ENCODE measurements at places on chromosomes 16 and 17.

GRCh38 chr17:16968786-16969185 is 3.1 kb downstream of the TNFRSF13B start:
- DNase-seq = no peak

GRCh38 chr17:39650121-39650579 is 13.2 kb downstream of the STARD3 start:
- DNase-seq = no peak

DNA sequence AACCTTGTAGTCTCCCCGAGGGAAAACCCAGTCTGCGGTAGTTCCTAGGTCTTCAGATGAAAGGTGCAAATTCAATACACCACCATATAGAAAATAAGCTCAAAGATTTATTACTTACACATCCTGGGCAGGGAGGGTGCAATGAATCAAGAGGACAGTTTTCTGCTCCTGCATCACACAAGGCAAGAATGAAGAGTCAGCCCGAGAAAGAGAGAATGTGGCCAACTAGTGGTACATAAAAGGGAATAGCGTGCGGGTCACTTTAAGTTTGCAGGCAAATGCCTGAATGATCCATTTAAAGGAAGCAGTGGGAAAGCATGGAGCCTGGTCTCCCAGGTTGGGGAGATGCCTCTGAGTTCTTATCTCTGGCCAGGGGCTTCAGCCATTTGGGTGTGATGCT is 403.4 kb downstream of the GRIN2A start:
- DNase-seq = no peak

DNA sequence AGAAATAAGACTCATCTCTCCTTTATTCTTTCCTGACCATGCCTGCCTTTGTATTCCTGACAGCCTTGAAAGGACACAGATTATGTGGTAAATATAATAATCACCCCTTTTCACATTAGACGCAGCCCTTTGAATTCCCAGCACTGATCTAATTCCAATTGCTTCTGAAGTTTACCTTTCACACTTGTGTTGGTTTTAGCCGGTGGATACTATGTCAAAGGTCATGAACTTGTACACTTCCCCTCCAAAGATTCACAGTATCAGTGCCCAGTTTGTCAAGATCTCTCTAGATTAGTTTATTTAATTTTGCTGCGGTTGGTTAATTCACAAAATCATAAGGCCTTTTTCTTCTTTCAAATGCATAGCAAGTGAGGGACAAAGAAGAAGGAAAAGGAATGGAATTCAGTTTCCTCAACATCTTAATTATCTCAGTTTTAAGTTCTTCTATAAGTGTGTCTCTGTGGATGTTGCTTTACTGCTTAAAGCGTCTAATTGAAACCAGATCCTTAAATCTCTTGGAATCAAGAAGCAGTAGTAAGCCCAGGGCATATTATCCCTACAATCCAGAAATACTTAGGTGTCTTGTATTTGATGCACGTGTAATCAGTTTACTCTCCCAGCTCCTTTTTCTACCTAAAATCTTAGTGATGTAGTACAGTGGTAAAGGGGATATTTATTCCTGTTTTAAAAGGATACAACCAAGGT is 174.3 kb upstream of the TBX2 start:
- no peak for DNase-seq

DNA sequence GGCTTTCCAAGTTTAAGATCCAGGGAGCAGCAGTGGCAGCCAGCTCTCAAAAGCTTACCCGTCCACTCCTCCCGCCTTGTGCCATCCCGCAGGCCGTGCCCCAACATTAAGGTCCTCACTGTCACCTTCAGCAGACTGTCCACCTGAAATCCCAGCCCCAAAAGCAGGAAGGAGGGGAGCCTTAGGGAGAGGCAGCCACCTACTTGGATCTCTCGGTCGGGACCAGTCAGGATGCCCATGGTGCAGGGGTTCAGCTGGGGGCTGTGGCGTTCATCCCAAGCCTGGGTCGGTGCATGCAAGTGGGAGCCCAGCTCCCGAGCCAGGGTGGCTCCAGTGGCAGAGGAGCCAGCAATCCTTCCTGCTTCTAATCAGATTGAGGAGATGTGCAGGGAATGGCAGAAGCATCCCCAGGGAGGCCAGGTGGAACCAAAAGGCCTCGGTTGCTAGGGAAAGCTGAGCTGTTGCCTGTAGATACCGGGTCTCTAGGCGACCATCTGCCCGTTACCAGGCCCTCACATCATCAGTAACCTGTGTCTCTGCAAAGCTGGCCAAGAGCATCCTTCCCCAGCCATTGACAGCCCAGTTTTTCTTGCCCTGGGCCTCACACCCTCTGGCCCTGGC is 24.6 kb downstream of the CNGB1 start:
- no peak for DNase-seq

DNA sequence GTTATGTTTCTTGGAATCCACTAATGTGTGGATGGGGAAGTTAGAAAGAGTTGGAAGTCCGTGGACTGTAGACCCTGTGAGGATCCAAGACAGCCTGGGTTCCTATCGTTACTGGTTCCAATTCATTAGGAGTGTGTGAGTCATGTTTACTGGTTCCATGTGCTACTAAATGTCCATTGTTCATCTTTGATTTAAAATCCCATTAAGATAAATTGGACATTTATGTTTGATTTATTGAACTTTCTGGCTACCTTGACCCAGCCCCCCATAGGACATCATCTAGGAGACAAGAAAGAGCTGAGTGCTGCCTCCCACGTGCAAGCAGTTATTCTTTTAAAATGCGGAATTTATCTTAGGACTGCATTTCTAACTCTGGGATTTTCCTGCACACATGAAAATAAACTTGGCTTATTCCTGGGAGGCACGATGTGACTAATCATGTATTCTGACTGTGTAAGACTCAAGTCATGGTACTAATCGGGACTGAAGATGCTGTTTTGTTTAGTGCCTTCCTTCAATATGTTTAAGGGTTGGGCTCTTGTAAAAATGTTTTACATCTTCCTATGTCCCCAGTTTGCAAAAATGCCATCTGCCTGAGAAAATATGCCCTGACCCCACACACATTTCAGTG is 53.4 kb downstream of the RGS9 start:
- DNase-seq = no peak

DNA sequence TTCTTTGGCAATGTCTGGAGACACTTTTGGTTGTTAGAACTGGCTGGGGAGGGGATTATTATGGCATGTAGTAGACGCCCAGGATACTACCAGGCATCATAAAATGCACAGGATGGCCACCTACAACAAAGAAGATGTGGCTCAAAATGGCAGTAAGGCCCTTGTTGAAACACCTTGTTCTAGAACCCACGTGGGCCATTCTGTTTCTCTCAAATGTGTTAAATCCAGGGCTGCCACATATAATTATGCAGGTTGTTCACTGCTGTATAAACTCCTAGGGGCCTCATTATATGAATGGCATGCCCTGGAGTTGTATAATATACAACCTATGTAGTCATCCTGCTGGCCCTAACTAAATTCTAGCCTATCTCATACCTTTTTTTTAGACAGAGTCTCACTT is 123.5 kb upstream of the HAS3 start:
- DNase-seq = no peak

GRCh38 chr16:85424260-85425073 is 188.7 kb upstream of the GSE1 start:
- no peak for DNase-seq

- DNase-seq = peak; percentile 48
Observed at GRCh38 chr16:67430504-67430976, 381 bp upstream of the HSD11B2 start.

GRCh38 chr16:86707581-86707980 is 129.2 kb downstream of the FOXL1 start:
- no peak for DNase-seq

GRCh38 chr17:49610883-49611584 is 35.4 kb downstream of the NXPH3 start:
- DNase-seq = no peak

- peak; percentile 75 for DNase-seq
Observed at GRCh38 chr17:58329810-58330537, 1.4 kb upstream of the TSPOAP1 start.

DNA sequence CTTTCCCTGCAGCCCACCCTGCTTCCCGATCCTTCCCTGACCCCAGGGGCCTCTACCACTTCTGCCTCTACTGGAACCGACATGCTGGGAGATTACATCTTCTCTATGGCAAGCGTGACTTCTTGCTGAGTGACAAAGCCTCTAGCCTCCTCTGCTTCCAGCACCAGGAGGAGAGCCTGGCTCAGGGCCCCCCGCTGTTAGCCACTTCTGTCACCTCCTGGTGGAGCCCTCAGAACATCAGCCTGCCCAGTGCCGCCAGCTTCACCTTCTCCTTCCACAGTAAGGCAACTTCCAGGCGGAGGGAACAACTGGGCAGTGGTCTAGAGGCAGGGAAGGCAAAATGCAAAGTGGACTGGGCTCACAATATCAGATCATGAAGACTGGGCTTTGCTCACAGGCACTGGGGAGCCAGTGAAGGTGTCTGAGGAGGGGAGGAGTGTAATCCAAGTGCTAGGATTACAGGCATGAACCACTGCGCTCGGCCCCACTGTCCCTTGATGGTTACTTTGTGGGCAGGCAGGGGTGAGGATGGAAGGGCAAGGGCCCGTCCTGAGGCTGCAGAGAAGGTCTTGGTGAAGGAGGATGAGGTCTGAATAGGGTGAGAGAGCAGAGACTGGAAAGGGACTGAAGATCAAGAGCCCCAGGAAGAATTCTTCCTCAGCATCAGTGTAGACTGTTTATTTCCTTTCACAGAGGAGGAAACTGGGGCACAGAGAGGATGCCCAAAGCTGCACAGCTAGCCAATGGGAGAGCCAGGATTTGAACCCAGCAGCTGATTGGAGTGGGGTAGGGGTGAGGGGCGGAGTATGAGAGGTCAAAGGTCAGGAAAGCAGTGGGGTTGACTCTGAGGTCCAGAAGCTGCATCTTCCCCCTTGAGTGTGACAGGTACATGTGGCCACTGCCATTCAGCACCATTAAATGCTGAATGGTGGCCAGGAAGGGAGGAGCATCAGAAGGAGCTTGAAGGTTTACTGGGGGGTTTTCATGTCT is 16.5 kb upstream of the ADGRG3 start:
- DNase-seq = no peak

DNA sequence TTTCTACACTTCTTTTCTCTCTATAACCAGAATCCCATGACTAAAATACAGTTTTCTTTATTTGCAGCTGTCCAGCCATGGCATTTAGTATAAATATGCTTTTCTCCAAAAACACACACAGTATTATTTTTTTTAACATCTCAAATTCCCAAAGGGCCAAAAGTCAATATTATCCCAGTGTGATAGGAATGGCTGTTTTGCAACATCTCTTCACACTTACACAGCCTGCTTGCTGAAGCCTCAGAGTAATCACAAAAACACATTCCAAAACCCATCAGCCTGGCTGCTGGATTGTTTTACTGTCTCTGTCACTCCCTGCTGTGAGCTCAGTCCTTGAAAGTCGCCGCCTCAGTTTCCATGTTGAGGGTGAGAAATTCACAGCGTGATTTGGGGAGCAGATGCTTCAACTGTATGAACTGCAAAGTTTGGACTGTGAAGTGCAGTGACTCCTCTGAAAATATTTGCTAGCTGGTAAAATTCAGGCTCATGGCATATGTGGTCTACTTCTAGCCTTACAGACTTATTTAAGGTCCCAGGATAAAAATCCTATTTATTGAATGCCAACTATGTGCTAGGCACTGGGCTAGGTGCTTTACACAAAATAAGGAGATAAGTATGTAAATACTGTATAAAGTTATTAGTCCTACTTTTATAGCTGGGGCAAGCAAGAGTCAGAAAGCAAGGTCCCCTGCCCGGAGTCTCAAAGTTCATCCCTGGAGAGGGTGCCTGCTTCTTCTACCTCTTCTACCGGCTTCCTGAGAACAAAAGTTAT is 116.5 kb downstream of the SOCS1 start:
- no peak for DNase-seq

GRCh38 chr17:5571281-5571680 is 13.0 kb downstream of the NLRP1 start:
- no peak for DNase-seq

- DNase-seq = no peak
Observed at GRCh38 chr17:44981221-44981968, 13.3 kb upstream of the C1QL1 start.

- DNase-seq = peak; percentile 40
Observed at GRCh38 chr17:41734139-41734948, at the start of gene HAP1. Gene HAP1 (minus strand): TSS chr17:41734643. CDS start chr17:41734634, 9 bp downstream.

- DNase-seq = no peak
Observed at GRCh38 chr16:71916397-71916920, 21.1 kb downstream of the IST1 start.

DNA sequence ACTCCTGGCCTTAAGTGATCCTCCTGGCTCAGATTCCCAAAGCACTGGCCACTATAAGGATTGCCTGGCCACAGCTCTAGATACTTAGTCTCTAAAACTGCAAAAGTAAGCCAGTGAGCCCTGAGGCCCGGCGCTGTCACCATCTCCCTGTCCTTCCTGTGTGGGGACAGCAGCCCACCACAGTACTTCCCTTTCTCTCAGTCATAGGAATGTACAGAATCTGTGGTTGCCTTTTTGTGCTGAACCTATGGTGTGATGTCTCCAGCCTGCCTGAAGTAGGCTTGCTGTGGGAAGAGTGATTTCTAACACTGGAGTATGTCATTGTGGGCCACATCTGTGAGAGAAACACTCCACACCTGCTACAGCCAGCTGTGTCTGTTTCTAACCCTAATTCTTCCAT is 24.7 kb downstream of the NTAN1 start:
- DNase-seq = no peak

- DNase-seq = no peak
Observed at GRCh38 chr16:56101480-56101879, 89.8 kb upstream of the GNAO1 start.

- no peak for DNase-seq
Observed at GRCh38 chr16:48999508-48999907, 282.1 kb downstream of the CBLN1 start.

DNA sequence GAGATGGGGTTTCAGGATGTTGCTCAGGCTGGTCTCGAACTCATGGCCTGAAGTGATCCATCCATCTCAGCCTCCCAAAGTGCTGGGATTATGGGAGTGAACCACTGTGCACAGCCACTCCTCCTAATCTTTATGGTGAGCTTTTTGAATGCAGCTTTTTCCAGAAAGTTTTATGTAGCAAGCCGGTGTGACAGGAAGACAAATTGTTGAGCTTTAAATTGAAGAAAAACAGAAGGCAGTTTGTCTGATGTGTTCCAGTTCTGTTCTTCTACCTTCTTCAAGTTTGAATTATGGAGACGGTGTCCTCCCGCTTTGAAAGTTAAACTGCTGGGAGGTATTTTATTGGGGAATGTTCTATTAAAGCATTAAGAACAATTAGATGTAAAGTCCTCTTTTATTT is 177.1 kb downstream of the SNX29 start:
- DNase-seq = no peak

GRCh38 chr17:76150712-76151622 is 9.9 kb upstream of the FOXJ1 start:
- DNase-seq = peak; percentile 11

DNA sequence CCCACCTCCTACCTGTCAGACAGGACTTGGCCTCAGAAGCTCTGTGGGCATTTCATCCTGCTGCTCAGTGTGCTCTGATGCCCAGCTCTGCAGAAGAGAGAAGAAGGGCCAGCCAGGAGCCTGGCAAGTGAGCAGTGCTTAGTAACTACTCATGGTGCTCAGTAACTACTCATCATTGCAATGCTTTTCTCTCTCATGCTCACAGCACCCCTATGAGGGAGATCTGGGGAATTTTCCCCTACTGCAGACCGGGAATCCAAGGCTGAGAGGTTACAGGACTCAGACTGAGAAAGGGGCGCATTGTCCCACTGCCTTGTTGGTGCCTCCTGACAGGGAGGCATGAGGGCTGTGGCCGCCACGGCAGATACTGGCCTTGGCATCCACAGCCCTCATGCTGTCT is 261.1 kb downstream of the C16orf95 start:
- no peak for DNase-seq

Measured in stimulated activated CD8-positive, alpha-beta memory T cell treated with anti-CD3 and anti-CD28 coated beads, Interleukin-4, amount 100 ng/mL, for 48 hours (primary cell).